Myometrial cell (primary cell): ENCODE measurements at places on chromosomes 2 and 18. TPM values are rescaled to one million over a fixed set of nuclear protein-coding genes. Genes with fewer than 3 reads are reported as not detected.

Gene ASAP2
- 25.9 and 28.2 TPM in 2 replicates for total RNA-seq

Gene CRYGD
- total RNA-seq: not detected in 2 replicates

Gene ALPG
- total RNA-seq: not detected in 2 replicates

Gene MC4R
- total RNA-seq: not detected in 2 replicates
